Endodermal cell (in vitro differentiated cells): ENCODE measurements at places on chromosomes 1 and 21. TPM values are rescaled to one million over a fixed set of nuclear protein-coding genes. Genes with fewer than 3 reads are reported as not detected.

DNA sequence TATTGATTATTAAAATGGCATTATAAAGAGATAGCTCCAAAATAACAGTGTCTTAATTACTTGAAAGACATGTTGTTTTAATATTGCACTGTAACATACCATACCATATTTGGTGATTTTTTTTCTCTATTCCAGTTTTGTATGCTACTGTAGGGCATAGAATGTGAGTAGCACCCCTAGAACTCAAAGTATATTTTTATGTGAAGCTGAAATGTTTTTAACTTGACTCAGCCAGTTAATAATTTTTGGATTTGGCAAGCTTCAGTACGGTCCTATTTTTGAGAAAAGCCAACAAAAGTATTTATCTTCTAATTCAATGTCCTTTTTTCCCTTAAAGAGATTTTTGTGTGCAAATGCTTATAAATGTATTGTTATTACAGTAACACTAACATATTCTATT lies 593.8 kb downstream of the USP25 start:
- H3K4me3 ChIP-seq, result no peak overlapping the region
- DNase-seq, result no peak
- H3K4me1 ChIP-seq, result no peaks in the 10 kb centered on the region
- no peaks in the 10 kb centered on the region for H3K36me3 ChIP-seq

- no peaks in the 10 kb centered on the region for H3K36me3 ChIP-seq
- H3K27ac ChIP-seq, result no peak overlapping the region
- H3K4me3 ChIP-seq, result no peak overlapping the region
Measured at GRCh38 chr1:85816606-85817005, 108.4 kb upstream of the ZNHIT6 start.

DNA sequence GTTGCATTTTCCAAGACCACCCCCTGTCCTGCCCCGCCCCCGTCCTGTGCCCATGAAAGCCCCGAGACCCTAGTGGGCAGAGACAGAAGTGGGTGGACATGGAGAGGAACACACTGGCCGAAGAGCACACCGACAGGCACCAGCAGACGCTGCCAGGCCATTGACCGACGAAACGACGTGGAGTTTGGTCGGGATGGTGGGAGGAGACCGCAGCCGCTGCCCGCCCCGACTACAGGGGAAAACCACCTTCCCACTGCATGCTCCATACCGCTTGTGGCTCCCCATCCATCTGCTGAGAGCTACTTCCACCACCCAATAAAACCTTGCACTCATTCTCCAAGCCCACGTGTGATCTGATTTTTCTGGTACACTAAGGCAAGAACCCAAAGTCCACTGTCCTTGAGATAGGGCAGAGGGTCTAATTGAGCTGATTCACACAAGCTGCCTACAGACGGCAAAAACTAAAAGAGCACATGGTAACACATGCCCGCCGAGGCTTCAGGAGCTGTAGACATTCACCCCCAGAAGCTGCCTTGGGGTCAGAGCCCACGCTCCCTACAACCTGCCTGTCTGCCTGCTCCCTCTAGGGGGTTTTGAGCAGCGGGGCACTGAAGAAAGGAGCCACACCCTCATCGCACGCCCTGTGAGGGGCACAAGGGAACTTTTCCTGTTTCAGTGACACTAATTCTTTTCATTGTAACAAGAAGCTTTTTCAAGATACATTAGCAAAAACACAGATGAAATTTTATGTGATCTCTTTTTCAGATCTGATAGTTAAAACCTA lies 81.2 kb upstream of the RAB3GAP2 start:
- H3K27ac ChIP-seq, result no peak overlapping the region
- DNase-seq, result peak; percentile 67
- no peaks in the 10 kb centered on the region for H3K4me1 ChIP-seq

DNA sequence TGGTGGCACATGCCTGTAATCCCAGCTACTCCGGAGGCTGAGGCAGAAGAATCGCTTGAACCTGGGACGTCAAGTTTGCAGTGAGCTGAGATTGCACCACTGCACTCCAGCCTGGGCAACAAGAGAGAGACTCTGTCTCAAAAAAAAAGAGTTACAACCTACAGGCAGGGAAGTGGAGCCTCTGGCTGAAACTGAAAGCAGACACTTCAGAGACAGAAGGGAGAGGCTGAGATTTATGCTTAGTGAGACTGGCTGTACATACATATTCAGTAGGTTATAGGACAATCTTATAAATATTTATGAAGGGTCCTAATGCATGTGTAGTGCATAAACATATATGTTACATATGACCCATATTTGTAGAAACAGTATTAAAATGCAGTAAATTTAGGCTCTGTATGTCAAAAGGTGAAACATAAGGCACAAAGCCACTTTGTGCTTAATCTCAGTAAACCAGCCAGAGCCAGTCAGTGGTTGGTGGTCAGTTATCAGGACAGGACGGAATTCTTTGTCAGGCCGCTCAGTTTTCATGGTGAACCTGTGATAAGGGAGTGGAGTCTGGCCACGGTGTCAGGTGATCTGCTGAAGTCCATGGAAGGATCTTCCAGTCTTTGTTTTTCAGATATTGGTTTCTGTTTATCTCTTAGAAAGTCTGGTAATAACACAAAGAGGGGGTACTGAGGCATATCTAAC lies 13.7 kb downstream of the RHEX start:
- no peaks in the 10 kb centered on the region for H3K36me3 ChIP-seq
- no peak for DNase-seq
- no peak overlapping the region for H3K27ac ChIP-seq
- no peaks in the 10 kb centered on the region for H3K4me1 ChIP-seq
- no peak overlapping the region for H3K4me3 ChIP-seq

GRCh38 chr21:46347791-46348381 lies 23.9 kb downstream of the PCNT start:
- no peak overlapping the region for H3K27ac ChIP-seq
- no peak overlapping the region for H3K4me3 ChIP-seq
- H3K27me3 ChIP-seq, result no peaks in the 10 kb centered on the region
- peak; percentile 63 for DNase-seq

DNA sequence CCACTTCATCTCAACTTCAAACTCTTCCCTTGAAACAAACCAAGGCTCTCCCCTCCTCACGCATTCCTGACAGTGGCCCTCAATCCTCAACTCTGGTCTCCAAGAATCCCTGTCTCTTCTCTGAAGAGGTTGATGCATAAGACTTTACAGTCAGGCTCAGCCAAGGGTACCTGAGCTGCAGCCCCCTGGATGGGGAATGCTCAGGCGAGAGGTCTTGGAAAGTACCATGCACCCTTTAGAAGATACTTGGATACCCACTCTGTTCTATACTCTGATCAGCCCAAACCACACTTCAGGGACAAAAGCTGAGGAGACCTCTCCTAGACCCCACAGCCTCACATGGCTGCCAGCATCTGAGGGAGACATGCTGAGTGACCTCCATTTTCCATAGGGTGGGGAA lies 536 bp upstream of the PGLYRP3 start:
- no peak overlapping the region for H3K27ac ChIP-seq
- peaks cover 5% of the 10 kb centered on the region for H3K4me1 ChIP-seq
- H3K4me3 ChIP-seq, result no peak overlapping the region
- H3K36me3 ChIP-seq, result no peaks in the 10 kb centered on the region
- DNase-seq, result peak; percentile 11

DNA sequence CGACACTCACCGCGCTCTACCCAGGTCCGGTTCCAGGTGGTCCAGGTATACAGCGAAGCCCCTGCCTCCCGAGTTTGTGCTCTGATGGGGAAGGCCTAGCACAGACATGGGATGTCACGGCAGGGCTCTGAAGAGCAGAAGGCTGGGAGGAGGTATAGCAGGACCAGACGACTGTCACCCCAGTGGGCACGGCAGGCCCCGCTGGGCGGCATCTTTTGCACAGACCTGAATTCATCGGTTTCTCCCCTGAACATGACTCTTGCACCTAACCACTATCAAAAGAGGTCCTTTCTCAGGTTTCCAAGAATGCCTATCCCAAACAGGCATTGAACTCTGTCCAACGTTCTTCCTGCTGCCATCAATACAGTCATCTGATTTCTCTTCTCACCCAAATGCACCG lies 30.6 kb downstream of the ARHGEF16 start:
- no peak overlapping the region for H3K27ac ChIP-seq
- H3K4me3 ChIP-seq, result no peak overlapping the region
- H3K4me1 ChIP-seq, result no peaks in the 10 kb centered on the region
- H3K36me3 ChIP-seq, result peaks cover 3% of the 10 kb centered on the region

- H3K36me3 ChIP-seq, result no peaks in the 10 kb centered on the region
- DNase-seq, result no peak
- peak overlapping the region; percentile 45 for H3K4me3 ChIP-seq
- H3K27ac ChIP-seq, result no peak overlapping the region
- no peaks in the 10 kb centered on the region for H3K27me3 ChIP-seq
Measured at GRCh38 chr1:116743535-116743934, 10.7 kb upstream of the CD2 start.

GRCh38 chr1:244297616-244298015 lies 154.1 kb downstream of the ADSS2 start:
- no peaks in the 10 kb centered on the region for H3K36me3 ChIP-seq
- no peaks in the 10 kb centered on the region for H3K4me1 ChIP-seq
- H3K27ac ChIP-seq, result no peak overlapping the region
- no peak for DNase-seq

DNA sequence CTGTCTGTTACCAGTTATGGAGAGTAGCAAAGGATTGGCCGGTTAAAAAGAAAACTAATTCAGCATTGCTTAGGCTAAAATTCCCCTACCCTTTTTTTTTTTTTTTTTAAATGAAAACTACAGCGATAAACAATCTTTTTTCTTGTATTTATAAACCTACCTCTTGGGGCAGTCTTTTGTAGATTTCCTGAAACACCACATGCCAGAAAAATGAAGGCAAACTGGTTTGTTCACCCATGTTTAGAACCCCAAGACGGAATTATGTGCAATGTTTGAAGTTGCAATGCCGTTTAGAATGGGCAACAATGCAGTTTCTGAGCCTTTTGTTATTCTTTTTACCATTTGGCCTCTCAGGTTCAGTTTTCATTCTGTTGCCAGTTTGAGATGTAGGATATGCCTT lies 59.1 kb downstream of the PRDM2 start:
- H3K4me3 ChIP-seq, result no peak overlapping the region
- H3K4me1 ChIP-seq, result peaks cover 3% of the 10 kb centered on the region
- no peak overlapping the region for H3K27ac ChIP-seq
- no peaks in the 10 kb centered on the region for H3K27me3 ChIP-seq

DNA sequence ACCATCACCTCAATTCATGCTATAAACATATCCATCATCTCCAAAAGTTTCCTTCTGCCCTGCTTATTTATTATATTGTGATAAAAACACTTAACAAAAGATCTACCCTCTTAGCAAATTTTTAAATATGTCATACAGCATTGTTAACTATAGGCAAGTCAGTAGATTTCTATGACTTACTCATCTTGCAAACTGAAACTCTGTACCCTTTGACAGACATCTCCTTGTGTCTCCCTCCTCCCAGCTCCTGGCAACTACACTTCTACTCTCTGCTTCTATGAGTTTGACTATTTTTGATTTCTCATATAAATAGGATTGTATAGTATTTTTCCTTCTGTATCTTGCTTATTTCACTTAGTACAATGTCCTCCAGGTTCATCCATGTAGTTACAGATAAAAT lies 174.8 kb downstream of the TNFSF18 start:
- H3K4me3 ChIP-seq, result no peak overlapping the region
- no peak for DNase-seq
- no peaks in the 10 kb centered on the region for H3K4me1 ChIP-seq
- H3K27me3 ChIP-seq, result no peaks in the 10 kb centered on the region

DNA sequence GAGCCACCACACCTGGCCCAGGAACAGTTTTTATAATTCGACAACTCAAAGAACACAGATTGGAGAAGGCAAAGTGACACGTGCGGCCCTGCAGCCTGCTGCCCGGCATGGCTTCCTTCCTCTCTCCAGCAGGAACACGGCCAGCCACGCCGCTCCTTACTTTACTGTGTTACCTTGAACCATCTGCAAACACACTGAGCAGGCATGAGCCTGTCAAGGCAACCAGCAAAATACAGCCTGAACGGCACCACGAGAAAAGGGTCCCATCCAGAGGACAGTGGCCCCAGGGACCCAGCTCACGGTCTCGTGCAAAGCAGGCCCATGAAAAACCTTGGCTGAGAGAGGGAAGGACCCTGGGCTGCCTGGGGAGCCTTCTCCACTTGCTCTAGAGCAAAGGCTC lies 38.8 kb downstream of the NPHP4 start:
- H3K27me3 ChIP-seq, result no peaks in the 10 kb centered on the region
- peaks cover 13% of the 10 kb centered on the region for H3K36me3 ChIP-seq
- H3K4me1 ChIP-seq, result no peaks in the 10 kb centered on the region
- H3K27ac ChIP-seq, result no peak overlapping the region

GRCh38 chr21:43868461-43868860 lies 3.4 kb downstream of the AGPAT3 start:
- no peaks in the 10 kb centered on the region for H3K27me3 ChIP-seq
- DNase-seq, result no peak
- H3K27ac ChIP-seq, result no peak overlapping the region

- peaks cover 33% of the 10 kb centered on the region for H3K36me3 ChIP-seq
- H3K4me3 ChIP-seq, result no peak overlapping the region
- H3K27ac ChIP-seq, result no peak overlapping the region
Measured at GRCh38 chr1:51268634-51269033, 32.6 kb downstream of the RNF11 start.

DNA sequence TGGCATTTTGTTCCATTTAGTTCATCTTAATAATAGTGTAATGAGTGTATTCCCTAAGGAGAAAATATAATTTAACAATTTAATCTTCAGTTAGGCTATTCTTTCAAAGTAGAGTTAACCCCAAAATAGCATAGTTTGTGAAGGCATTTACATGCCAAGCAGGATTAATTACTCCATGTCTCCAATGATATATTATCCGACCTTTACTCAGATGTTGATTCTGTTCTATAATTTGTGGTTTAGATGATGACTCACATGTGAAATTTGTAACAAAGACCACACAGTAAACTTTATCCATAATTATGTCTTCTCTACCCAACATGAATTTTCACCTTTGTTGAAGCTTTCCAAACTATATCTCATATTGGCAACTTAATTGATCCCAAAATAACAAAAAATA lies 2065.2 kb downstream of the MRPL39 start:
- no peaks in the 10 kb centered on the region for H3K27me3 ChIP-seq
- no peak for DNase-seq
- no peak overlapping the region for H3K27ac ChIP-seq
- no peak overlapping the region for H3K4me3 ChIP-seq
- no peaks in the 10 kb centered on the region for H3K36me3 ChIP-seq

Gene ABCG1
- total RNA-seq, result 5.4 and 5.8 TPM in 2 replicates

Gene PROK1
- not detected in 3 replicates for total RNA-seq

Gene BSND
- 0.07 and 0.13 TPM in 2 replicates for total RNA-seq

Gene OPRD1
- total RNA-seq, result 0.55 and 0.56 TPM in 2 replicates

Gene SPRR3
- not detected in 3 replicates for total RNA-seq

Gene RPE65
- total RNA-seq, result not detected in 3 replicates

Gene MXRA8
- total RNA-seq, result 29.2 to 42.0 TPM (median 31.3 TPM) in 3 replicates

Gene SHE
- total RNA-seq, result 0.24 and 0.59 TPM in 2 replicates

Gene ITLN2
- total RNA-seq, result 17.5 and 20.3 TPM in 2 replicates

Gene TMEM79
- 1.4 and 1.5 TPM in 2 replicates for total RNA-seq
